ENCODE measurements at places on chromosomes 6 and 20.
A peak's percentile ranks its signal among the peaks of the same experiment; 100 is the strongest.

DNA sequence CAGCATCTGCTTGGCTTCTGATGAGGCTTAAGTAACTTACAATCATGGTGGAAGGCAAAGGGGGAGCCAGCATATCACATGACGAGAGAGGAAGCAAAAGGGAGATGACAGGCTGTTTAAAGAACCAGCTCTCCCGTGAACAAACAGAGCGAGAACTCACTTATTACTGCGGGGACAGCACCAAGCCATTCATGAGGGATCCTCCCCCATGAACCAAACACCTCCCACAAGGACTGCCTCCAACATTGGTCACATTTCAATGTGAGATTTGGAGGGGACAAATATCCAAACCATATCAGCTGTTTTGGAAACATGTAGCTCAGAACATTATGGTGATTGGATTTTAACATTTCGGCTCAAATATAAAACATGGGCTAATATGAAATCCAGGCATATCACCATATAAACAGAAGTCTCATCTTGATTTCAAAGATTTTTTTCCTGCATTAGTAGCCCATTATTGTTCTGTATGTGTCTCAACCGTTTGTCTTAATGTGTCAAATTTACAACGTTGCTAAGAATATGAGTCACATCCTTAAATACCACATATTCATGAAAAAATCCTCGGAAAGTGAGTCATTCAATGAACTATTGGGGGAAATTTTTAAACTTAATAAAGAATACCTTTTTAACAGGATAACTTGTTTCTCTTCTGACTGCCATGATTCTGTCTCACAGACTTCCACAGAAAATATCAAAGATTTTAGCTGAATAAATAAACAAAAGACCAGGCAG is 894.3 kb downstream of the TFAP2A start:
- DNase-seq = no peak

- DNase-seq = no peak
Measured at GRCh38 chr6:6224933-6225486, 95.5 kb downstream of the F13A1 start.

GRCh38 chr20:52251136-52251700 is 59.6 kb upstream of the ZFP64 start:
- DNase-seq = peak; percentile 25

- DNase-seq = no peak
Measured at GRCh38 chr6:75326557-75327258, 42.1 kb upstream of the TMEM30A start.

DNA sequence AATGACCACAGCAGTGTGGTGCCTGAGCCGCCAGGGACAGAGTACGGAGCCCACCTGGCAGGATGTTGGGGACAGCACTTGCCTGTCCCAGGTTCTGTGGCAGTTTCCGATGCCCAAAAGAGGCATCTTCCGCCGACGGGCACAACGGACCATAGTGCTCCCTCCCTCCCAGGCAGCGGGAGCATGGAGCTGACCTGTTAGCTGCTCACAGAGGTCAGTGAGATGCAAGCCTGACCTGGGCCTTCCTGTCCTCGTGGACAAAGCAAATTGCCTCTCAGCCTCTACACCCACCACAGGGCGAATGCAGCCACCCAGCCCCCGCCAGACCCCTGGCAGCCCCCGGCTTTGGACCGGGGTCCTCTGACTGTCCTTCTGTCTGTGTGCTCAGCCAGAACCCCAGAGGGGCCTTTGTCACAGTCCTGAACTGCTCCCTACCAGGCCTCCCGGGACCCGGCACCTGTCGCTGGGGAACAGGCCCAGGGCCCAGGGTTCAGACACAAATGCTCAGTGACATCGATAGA is 16.2 kb upstream of the FRMD1 start:
- no peak for DNase-seq

DNA sequence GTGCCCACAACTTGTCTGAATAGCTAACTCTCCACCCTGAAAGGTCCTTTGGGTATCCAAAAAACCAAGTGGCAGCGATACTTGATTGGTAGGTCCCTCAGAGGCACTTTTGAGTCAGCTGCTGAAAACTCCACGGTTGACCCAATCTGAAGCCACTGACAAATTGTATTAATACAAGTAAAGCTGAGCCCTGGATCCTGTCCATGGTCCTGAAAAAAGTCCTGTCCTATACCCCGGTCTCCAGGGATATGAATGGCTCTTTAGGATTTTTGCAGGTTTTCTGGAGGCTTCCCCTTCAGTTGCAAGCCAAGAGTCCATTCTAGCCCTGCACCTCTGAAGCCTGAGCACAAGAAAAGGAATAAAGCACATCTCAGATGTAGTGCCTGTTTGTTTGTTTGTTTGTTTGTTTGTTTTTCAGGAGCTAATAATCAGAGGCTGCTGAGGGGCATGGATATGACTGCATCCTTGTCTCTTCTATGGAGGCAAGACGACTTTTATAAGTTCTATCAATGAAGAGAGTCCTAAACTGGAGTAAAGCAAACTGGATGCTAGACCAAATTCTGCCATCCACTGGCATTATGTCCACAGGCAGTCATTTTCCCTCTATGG is 1.7 kb upstream of the SLC12A5 start:
- no peak for DNase-seq

- DNase-seq = no peak
Measured at GRCh38 chr6:15713325-15713724, 50.5 kb upstream of the DTNBP1 start.

DNA sequence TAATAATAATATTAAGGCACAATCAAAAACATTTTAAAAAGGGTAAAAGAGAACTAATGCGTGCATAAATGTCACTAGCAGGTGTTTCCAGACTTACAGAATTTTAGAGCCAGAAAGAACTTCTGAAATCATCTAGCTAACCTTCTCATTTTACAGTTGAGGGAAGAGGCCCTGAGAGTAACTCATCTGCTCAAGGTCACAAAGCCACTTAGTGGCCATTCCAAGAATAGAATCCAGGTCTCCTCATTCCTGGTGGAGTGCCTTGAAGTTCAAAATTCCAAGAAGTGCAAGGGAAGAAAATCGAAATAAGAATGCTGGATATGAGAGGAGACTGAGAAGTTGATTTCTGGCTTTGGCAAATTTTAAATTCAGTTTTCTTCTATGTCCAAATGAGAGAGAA is 3.2 kb upstream of the KIAA0408 start:
- DNase-seq = no peak

- no peak for DNase-seq
Measured at GRCh38 chr20:10178727-10179313, 39.8 kb upstream of the SNAP25 start.

DNA sequence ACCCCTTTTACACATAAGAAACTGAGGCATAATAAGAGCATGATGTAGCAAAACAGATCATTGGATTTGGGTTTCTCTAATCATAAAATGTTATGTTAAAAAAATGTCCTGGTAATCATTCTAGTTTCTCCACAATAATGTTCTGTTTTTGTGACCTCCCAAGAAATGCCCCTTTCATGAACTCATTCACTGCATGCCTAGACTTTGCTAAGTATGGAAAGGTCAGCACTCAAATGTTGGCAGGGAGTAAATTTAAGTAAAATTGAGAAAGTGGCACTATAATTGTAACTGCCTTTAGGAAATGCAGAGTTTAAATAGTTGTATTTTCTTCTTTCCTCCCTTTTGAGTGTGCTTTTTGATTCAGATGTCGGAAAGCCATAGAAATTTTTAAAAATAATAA is 48.5 kb upstream of the ID4 start:
- DNase-seq = no peak

- no peak for DNase-seq
Measured at GRCh38 chr6:29009358-29009757, 4.2 kb upstream of the ZNF311 start.

DNA sequence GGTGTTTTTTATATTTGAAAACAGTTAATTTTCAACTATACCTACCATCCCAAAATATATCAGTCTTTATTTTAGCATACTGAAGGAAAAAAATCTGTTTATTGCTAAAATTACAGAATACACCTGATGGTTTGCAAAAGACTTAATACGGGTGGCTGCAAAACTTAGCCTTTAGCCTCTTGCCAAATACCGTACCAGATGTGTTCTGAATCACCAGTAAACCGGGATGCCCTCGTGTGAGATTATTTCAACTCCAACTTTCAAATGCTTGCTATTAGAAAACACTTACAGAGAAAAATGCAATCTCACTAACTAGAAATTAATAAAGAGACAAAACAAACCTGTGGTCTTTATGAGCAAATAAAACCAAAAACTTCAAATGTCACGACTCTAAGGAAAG is 36.0 kb downstream of the REV3L start:
- DNase-seq = no peak

DNA sequence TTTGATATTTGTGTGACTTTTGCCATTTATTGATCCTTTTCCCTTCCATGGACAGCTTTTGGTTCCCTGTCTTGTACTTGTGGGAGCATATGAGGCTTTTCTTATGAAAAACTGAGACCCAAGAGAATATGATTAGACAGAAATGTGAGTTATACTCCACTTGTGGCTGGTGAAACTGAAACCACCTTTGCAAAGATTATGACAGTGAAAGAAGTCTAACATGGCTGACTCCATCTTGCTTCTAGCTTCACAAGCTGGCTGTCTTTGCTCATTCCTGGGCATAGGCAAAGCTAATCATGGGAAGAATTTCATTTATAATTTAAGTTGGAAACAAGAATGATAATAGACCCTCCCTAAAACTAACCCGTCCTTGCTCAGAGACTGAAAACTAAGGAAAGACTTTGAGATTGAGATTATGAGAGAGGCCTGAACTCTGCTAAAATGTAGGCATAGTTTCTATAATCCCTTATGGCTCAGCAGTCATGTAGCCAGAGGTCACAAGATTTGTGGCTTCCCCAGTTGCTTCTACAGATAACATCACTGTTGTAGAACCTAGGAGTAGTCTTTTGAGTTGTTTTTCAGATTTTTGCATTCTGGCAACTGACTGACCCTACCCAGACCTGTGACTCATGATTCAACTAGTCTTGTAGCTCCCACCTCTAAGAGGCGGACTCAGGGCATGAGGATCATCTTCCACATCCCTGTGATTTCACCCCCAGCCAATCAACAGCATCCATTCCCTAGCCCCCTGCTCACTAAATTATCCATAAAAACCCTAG is 50.9 kb upstream of the CD2AP start:
- DNase-seq = no peak

GRCh38 chr20:40786336-40786735 is 97.3 kb upstream of the MAFB start:
- no peak for DNase-seq

DNA sequence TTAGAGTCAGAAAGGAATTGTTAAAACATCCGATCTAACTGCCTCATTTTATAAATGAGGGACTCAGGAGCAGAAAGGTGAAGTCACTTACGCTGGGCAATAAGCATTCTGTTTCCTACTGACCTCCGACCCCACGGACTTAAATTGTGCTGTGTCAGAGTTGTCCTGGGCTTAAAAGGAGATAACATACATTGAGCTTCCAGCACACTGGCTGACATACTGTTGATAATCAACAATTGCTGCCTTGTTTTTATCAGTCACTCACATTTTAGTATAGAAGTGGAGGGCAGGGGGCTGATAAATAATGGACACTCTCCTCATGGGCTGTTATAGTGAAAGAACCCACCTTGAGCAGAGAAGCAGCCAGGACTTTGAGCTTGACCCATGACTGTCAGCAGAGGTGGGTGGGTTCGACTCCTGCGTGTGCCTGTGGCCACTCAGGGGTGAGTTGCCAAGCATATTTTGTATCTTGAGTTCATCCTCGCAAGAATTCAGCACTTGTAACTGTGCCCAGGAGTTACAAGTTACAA is 166.5 kb upstream of the JARID2 start:
- DNase-seq = no peak

DNA sequence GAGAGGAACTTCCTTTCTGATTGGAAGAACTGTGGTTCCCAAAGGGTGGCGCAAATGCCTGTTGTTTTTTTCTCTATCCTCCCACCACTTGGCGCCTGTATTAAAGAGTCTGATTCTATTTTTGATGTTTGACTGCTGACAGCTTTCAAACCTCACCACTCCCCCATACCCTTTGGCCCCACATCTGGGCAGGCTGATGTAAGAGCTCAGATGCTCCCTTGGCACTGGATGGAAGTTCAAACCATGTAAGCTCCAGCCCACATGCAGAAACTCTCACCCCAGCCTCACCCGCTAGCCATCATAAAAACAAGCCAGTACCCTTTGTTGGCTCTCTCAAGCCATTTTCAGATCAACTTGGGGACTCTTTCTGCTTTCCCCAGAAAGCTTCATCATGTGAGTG is 20.0 kb upstream of the TMEM14A start:
- DNase-seq = no peak

DNA sequence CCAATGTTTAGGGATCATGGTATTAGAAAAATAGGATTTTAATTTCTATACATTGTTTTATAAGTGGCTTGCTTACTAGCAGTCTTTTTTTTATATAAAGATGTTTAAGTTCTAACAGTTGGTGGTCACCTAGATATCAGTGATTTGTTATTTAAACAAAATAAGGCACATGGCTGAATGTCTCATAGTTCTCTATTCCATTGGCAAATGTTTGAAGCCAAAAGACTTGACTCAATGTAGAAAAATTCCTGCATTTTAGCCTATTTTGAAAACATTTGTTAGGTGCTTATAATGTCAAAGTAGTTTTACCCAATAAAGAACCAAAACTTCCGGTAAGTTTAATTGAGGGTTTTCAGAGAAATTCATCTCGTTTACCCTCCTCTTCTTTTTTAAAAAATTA is 26.8 kb downstream of the MAPK14 start:
- no peak for DNase-seq

- DNase-seq = no peak
Measured at GRCh38 chr6:27568226-27568897, 95.5 kb upstream of the ZNF184 start.

GRCh38 chr6:70823651-70824050 is 133.2 kb downstream of the B3GAT2 start:
- no peak for DNase-seq

GRCh38 chr6:150363733-150364132 is 5.1 kb upstream of the IYD start:
- DNase-seq = no peak

DNA sequence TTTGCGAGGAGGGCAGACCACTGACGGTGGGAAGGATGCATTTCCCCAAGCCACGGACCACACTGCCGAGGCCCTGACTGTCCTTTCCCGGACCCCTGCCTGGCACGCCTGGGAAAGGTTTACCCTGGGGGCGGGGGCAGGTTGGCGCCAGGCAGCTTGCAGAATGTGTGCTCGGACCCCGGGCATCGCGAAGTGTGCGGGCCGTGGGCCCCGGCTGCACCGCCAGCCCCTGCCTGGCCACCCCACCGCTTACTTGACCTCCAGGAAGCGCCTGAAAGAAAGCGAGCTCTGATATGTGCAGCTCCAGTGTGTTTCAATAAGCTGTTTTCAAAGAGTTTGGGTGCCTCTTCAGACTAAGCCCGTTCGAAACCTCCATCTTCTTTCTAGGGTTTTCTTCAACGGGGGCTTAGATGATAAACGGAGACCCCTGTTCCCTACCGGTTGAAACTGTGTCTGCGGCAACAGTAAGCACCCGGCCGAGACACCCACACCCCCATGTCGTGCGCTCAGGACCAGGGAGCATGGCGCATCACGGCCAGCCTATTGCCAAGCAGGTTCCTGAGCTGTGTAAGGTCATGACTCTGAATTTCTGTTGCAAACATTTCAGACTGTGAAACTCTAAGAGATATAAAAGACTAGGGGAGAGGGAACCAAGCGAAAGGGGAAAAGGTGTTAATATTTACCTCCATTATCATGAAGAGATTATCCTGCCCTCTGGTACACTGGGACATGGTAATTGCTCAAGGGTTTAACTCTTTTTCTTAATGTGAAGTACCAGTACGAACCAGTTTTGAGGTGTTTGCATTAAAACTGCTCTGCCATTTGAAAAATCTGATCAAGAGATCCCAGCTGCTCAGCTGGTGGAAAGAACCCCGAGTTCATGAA is 231.2 kb upstream of the FOXQ1 start:
- DNase-seq = peak; percentile 37

All from NCI-H524 (cell line).